ENCODE measurements at places on chromosomes 7 and 10.

GRCh38 chr7:151429560-151430331 lies 10.2 kb downstream of the CRYGN start:
- DNase-seq = no peak

DNA sequence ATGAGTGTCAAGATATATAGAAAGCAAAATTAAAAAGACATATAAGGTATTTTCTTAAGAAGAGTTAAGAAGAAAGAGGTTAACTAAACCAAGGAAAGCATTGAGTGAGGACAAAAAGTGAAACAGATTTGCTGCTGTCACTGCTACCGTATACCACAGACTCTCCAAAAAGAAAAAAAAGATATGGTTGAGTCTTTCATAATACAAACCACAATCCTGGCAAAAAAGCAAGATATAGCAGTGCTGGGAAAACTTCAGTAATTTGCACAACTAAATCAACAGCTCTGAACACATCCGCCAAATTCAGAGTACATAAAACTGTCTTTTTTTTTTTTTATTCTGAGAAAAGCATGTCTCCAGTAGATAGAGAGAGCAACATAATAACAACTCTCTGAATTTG lies 114.7 kb downstream of the ETV1 start:
- DNase-seq = no peak

DNA sequence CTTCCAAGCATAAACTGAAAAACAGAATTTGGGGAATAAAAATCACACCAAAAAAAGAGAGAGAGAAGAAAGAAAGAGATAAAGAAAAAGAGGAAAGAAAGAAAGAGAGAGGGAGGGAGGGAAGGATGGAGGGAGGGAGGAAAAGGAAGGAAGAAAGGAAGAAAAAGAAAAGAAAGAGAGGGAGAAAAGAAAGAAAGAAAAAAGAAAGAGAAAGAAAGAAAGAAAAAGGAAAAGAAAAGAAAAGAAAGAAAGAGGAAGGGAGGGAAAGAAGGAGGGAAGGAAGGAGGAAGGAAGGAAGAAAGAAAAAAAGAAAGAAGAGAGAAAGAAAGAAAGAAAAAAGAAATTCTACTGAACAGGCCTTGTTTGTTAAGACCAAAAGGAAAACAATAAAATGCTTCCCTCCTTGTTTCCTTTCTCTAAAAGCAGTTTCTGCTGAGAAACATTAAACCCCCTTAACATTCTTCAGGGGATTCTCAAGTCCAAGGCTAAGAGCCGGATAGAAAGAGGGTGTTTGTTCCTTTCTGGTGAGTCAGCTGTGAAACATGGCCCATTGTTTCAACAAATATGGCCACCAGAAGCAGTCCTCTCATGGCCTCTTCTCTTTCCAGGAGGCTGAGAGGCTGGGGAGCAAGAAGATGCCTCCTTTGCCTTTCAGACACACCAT lies 46.9 kb upstream of the GPAM start:
- DNase-seq = no peak

- DNase-seq = no peak
Observed at GRCh38 chr7:27992755-27993493, 187.7 kb downstream of the JAZF1 start.

GRCh38 chr10:74906611-74907198 lies 80.3 kb downstream of the KAT6B start:
- no peak for DNase-seq

GRCh38 chr7:31126976-31127375 lies 74.9 kb downstream of the ADCYAP1R1 start:
- DNase-seq = no peak

Data from inflammatory macrophage (primary cell).